ENCODE measurements at places on chromosomes 6 and 20.

- DNase-seq: no peak
Measured at GRCh38 chr6:152474354-152474753, 162.8 kb downstream of the SYNE1 start.

DNA sequence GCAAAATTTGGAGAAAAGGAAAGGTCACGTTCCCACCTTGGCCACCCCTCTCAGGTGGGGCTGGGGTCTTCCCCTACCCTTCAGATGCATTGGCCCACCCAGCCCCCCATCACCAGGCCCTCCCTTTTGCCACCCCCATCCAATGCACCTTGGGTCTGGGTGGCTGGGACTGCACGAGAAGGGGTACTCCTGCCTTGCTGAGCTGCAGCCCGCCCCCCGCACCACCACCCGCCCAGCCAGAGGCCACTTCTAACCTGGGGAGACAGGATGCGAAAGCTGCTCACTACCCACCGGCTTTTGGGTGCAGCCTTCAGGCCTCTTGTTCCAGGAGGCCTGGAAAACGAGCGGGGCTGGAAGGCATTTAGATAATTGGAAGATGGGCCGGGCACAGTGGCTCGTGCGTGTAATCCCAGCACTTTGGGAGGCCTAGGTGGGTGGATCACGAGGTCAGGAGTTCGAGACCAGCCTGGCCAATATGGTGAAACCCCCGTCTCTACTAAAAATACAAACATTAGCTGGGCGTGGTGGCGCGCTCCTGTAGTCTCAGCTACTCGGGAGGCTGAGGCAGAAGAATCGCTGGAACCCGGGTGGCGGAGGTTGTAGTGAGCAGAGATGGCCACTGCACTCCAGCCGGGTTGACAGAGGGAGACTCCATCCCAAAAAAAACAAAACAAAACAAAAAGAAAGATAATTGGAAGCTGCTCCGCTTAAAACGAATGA lies 1.2 kb upstream of the CDC25B start:
- no peak for DNase-seq

DNA sequence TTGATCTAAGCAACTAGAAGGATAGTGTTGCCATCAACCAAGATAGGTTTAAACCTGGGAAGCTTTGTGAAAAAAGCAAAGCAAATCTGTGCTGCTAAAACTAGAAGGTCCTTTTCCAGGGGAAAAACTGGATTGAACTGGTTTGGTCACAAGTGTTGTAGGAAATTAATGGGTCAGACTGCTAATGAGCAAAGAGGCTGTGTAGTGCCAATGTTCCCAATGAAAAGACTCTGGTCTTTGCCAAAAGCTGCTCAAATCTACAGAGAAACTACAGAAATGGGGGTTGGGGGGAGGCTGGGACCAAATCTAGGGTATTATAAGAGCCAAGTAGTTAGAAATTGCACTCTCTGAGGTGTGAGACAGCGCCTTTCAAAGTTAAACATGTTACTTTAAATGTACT lies 85.0 kb downstream of the PLCG1 start:
- DNase-seq: no peak

- no peak for DNase-seq
Measured at GRCh38 chr6:26360451-26361416, 4.3 kb upstream of the BTN3A2 start.

GRCh38 chr6:37555040-37555781 lies 55.5 kb upstream of the CCDC167 start:
- no peak for DNase-seq

DNA sequence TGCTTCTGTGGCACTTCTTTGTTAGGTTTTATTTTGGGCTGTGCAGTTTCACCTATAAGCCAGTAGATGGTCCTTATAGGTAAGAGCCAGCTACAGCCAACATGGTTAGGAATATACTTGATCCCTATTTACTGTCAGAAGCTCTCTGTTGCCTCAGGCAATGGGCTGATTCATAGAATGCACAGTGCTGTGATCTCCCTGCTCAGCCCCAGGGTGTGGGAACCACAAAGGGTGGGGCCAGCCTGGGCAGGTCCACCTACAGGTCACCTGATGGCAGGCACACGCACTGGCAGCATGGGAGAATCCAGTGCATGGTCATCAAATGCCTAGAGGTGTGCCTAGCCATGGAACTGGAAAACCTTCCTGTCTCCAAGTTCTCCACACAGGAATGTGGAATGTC lies 191.9 kb downstream of the MOXD1 start:
- DNase-seq: no peak

DNA sequence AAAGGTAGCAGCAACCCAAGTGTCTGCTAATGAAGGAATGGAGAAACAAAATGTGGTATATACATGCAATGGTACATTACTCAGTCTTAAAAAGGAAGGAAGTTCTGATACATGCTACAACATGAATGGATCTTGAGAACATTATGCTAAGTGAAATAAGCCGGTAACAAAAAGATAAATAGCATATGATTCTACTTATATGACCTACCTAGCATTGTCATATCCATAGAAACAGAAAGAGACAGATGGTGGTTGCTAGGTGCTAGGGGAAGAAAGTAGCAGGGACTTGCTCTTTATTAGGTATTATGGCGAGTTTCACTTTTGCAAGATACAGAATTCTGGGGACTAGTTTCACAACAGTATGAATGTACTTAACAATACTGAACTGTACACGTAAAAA lies 46.6 kb downstream of the UBR2 start:
- no peak for DNase-seq

DNA sequence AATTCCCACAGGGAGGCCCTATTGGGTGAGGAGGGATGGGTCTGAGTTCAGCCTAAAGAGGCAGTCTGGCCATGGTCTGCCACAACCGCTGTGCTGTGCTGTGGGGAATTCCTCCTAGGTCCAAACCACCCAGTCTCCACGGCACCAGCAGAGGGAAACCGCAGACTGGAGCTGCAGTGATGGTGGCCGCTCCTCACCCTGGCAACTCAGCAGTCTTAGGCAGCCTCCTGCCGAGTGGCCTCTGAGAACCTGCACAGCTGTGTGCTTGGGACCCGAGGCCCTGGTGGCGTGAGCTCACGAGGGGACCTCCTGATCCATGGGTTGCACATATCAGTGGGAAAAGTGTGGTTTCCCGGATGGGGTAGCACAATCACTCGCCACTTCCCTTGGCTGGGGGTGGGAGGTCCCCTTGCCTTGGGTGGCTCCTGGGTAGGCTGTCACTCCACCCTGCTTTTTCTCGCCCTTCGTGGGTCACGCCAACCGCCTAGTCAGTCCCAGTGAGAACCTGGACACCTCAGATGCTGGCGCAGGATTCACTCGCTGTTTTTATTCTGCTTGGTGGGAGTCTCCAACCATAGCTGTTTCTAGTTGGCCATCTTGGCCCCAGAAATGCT lies 242.2 kb downstream of the CDH26 start:
- DNase-seq: no peak

Data from NCI-H187 treated with DMSO at 0.1 percent for 48 hours (cell line).